Activated T-cell treated with anti-CD3 and anti-CD28 coated beads for 1 hour (primary cell): ENCODE measurements at places on chromosomes 2 and 18.

GRCh38 chr18:61064911-61065310 lies 268.3 kb upstream of the CDH20 start:
- no peak for DNase-seq

DNA sequence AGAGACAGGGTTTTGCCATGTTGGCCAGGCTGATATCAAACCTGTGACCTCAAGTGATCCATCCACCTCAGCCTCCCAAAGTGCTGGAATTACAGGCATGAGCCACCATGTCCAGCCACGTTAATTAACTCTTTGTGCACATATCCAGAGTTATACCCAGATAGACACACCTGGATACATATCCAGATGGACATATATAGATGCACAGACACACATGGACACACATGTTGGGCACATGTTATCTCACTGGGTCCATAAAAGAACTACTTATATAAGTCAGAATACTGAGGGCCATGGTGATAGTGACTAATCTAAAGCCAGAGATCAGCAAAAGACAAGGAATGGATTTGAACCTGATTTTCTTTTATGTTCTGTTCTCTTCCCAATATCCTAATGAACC lies 158.6 kb downstream of the IRS1 start:
- DNase-seq: no peak

- no peak for DNase-seq
Observed at GRCh38 chr18:58576638-58577251, 52.1 kb downstream of the ALPK2 start.

DNA sequence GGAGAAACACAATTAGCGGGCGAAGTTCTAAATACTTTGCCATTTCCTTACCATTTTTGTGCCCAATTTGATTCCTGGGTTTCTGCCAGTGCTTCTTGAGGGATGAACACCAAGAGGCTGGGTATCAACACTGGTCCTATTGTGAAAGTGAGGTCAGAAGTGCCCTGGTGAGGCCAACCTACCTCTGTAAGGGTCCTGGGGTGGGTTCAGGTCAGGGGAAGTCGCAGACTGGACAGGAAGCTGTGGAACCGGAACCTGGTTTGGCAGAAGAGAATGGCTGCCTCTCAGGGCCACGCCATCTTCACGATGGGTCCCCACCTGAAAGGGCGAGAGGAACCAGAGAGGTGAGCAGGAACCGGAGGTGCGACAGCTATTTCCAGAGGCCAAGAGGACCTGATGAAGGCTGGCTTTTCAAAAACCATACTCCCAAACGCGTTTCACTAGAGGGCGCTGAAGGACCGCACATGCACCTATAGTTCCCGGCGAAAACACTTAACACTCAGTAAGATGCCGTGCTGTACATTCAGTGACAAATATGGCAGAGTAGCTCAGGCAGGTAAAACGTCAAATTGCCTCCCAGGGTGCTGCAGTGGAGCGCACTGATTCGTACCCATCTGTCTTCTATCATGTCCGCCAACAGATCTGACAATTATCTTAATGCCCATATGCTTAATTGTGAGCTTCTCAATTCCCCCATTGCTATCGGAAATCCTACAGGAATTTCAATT lies 275.3 kb upstream of the CCDC68 start:
- peak; percentile 5 for DNase-seq

DNA sequence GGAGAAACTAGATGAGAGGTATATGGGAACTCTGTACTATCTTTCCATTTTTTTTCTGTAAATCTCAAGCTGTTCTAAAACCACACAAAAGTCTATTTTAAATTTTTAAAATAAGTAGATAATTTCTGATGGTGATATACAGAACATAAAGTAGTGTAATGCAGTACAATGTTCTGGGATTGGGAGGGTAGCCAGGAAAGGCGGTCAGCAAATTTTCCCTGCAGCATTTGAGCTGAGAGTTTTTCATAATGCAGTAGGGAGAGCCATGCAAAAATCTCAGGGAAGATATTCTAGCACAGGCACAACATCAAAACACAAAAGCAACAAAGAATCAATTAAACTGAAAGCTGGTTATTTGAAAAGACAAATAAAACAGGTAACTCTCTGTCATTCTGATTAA lies 141.5 kb downstream of the NCKAP5 start:
- no peak for DNase-seq

- DNase-seq: no peak
Observed at GRCh38 chr2:43314299-43314927, 88.0 kb upstream of the ZFP36L2 start.

DNA sequence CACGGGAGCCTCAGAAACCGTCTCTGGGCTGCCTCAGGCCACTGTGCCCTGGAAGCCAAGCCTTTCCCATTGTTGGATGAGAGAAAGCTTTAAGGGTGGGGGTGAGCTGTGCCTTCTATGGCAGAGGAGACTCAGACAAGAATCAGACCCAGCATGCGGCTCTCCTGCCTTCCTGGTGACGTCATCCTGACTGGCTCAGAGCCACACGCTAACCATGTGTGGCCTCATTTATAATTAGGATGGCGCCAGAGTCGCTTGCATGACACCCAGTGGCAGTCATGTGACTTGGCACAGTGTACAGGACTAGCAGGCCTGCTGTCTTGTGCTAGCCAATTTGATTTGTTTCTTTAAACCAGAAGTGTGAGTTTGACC lies 99.1 kb downstream of the SH3BP4 start:
- no peak for DNase-seq

DNA sequence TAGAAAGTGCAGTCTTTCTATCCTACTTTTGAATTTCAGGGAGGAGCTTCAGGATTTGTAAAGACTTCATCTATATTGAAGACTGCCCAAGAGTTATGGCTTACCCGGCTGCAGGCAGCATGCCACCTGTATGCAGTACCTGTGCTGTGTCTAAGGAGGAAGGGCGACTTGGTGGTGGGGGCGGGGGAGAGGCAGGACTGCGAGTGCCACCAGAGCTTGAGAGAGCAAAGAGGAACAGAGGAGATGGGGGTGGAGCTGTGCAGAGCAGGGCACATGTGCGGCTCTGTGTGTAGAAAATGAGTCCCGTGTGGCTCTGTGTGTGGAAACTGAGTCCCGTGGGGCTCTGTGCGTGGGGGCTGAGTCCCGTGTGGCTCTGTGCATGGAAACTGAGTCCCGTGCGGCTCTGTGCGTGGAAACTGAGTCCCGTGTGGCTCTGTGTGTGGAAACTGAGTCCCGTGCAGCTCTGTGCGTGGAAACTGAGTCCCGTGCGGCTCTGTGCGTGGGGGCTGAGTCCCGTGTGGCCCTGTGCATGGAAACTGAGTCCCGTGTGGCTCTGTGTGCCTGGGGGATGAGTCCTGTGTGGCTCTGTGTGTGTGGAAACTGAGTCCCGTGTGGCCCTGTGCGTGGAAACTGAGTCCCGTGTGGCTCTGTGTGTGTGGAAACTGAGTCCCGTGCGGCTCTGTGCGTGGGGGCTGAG lies 43.2 kb downstream of the LDLRAD4 start:
- no peak for DNase-seq

GRCh38 chr2:105398336-105399206 lies at the start of gene FHL2:
FHL2 (minus strand) TSS chr2:105399051; CDS start chr2:105386516, 12,535 bp downstream.
- DNase-seq: peak; percentile 38
